ENCODE measurements at places on chromosomes 12 and 14.

DNA sequence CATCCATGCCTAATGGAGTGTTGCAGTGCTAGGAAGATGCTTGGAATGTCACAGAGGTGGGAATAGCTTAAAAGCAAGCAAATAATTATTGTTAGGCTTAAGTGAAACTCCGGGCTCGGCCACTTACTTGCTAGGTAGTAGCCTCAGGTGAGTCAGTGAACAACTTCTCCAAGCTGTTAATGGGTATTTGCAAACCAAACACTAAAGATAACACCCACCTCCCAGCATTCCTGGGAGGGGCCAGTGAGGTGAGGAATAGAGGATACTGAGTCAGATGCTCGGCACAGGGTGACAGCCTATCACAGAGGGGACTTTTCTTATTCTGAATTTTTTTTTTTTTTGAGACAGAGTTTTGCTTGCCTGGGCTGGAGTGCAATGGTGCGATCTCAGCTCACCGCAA lies 151.2 kb upstream of the RFLNA start:
- no peak for DNase-seq

GRCh38 chr12:118590406-118591150 lies 214.2 kb downstream of the SUDS3 start:
- DNase-seq, result no peak

DNA sequence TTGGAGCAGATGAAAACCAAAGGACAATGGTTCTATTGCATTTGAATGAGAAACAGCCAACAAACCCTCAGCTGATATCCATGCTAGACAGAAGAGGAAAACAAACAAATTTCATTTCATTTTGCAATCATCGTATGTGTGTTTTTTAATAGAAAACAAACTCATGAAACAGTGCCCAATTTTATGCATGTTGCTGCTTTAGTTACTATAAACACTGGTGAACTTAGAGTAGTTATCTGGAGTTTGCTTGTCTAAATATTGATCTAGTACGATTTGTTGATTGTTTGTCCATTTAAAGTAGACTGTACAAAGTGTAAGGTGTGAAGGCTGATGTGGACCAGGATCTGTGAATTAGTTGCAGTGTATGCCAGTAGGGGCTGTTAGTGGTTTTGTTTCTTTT lies 166.6 kb downstream of the KITLG start:
- no peak for DNase-seq

DNA sequence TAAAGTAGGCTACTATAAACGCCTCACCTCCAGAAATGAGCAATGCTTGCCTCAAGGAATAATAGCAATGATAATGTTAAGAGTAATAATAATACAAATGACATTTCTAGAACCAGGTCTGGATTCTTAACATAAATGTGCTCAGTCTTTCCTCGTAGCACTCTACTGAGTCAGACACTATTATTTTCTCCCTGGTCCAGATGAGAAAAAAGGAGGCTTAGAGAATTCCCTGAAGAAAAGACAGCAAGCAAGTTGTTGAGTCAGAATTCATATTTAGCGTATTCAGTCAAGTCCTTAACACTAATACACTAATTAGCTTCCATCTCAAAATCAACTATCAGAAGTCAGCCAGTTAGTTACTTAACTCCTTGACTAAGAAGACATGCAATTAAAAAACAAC lies 13.2 kb downstream of the KCNC2 start:
- DNase-seq, result no peak

GRCh38 chr12:46165191-46165590 lies 103.7 kb downstream of the SLC38A1 start:
- no peak for DNase-seq

- no peak for DNase-seq
Measured at GRCh38 chr14:89625244-89625713, 208.2 kb upstream of the FOXN3 start.

- DNase-seq, result no peak
Measured at GRCh38 chr14:93010130-93010499, 87.2 kb downstream of the CHGA start.

DNA sequence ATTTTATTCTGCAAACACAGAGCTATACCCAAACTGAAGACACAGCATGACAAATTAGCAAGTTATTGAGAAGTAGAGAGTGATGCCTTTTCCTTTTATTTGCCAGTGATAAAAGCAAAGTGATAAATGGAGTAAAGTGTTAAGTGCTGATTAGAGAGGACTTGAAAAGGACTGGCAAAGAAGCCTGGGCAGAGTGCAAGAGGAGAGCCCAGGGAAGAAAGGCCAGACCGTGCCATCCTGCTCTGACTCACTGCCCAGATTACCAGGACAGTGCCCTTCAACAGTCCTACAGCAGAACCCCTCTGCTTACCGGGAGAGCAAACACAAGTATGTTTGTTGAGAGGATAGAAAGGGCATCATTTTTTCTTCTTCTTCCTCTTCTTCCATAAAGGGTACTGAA lies 106.5 kb downstream of the ETV6 start:
- no peak for DNase-seq

Measured in M059J (cell line).